ENCODE measurements at places on chromosomes 16 and 17.
A peak's percentile ranks its signal among the peaks of the same experiment; 100 is the strongest.

DNA sequence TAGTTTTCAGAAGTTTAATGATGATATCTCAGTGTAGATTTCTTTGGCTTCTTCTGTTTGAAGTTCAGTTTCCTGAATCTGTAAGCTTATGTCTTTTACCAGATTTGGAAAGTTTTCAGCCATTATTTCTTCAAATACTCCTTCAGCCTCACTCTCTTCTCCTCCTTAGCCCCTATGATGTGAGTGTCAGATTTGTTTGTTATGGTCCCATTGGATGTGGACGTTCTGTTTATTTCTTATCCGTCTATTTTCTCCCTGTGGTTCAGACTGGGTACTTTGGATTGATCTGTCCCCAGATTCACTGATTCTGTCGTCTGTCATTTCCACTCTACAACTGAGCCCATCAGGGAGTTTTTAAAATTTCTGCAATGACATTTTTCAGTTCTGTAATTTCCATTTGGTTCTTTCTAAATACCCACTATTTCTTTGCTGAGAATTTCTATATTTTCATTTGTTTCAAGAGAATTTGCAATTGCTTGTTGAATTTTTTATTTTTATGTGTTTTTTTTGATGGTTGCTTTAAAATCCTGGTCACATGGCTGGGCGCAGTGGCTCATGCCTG is 110.9 kb downstream of the SEC14L1 start:
- no peak for DNase-seq

GRCh38 chr17:57670769-57671569 is 74.1 kb downstream of the CCDC182 start:
- DNase-seq: no peak

- no peak for DNase-seq
Measured at GRCh38 chr16:87864331-87864989, 4.8 kb downstream of the SLC7A5 start.

- no peak for DNase-seq
Measured at GRCh38 chr17:19753051-19753509, 5.0 kb upstream of the ALDH3A1 start.

GRCh38 chr17:18974407-18975149 is 22.6 kb downstream of the SLC5A10 start:
- no peak for DNase-seq

DNA sequence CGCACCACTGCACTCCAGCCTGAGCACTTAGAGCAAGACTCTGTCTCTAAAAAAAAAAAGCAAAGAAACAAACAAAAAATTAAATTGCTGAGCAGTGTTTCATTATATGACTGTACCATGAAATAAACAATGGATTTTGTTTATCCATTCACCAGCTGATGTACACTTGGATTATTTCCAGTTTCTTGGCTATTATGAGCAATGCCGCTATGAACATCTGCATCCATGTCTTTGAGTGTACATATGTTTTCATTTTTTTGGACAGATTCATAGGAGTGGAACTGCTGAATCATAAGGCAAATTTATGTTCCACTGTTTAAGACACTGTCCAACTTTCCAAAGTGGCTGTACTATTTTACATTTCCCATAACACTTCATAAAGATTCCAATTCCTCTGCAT is 8.0 kb downstream of the RNF157 start:
- DNase-seq: no peak

DNA sequence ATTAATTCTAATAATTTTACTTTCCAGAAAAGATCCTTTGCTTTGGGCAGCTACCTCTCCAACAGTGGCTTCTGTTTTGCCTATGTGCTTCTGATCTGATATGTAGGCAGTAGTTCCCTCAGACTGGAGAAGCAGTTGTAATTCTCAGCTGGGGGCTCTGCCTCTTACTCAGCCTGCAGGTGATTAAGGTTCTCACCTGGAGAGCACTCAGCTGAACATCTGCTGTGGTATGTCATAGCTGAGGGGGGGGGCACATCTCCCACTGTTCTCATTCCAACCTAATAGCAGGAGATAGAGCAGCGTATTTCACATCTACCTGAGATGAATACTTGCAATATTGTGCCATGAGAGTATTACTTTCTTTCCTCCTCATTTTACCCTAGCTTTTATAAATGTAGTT is 511.9 kb upstream of the CDH8 start:
- no peak for DNase-seq

- DNase-seq: no peak
Measured at GRCh38 chr17:81453712-81454111, 58.5 kb downstream of the BAHCC1 start.

- no peak for DNase-seq
Measured at GRCh38 chr17:37083456-37083855, 134.7 kb downstream of the AATF start.

DNA sequence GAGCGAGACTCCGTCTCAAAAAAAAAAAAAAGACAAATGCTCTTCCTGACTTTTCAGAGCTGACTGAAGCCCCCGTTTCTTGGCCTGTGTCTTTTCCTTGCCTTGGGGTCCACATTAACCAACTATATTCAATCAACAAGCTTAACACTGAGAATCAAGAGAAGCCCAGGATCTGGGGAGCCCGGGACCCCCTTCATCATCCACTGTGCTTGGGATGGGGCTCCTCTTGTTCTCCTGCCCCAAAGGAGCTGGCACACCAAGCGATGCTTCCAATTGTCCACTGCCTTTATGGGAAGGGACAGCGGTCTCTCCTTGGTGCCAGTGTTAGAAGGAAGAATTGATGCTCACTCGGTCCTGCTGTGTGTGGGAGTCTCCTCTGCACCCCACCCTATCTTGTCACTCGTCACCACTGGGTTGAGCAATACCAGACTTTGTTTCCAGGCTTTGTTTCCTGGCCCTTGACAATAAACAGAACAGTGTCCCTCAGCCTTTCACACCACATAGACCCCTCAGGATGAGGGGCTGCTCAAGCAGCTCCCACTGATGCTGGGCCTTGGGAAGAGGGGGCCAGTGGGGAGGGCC is 146.7 kb downstream of the KCNJ12 start:
- no peak for DNase-seq

DNA sequence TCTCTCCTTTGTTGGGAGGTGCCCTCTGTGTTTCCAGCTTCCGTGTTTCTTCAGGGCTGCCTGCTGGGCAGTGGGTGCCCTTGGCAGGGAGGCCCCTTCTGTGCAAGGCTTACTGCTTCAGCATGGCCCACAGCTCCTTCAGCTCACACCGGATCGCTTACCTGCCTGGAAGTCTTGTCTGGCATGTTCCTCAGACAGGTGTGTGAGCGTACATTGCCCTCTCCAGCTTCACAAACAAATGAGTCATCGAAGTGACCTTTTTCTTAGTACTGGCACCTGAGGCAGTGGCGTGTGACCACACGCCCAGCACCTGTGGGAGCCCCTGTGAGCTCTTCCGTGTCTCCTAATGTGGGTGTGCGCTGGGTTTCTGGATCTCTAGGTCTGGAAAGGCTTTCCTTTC is 3.5 kb downstream of the RAB40C start:
- no peak for DNase-seq

DNA sequence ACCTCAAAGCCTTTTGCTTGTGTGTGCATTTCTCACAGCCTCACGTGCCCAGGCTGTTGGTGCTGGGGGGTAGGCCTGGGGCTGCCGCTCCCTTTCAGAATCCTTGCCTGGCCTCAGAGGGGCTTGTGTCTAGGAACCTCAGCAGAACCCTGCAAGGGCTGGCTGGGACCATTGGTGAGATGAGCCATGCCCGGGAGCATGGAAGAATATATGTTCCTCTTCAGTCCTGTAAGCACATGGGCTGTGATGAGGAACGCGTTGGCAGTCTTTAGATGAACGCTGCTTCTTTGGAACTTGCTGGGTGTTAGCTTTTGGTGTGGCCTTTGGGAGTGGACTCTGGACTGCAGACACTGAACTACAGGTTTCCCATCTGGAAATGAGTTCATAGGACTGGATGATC is 32.0 kb upstream of the SLC5A10 start:
- DNase-seq: no peak

DNA sequence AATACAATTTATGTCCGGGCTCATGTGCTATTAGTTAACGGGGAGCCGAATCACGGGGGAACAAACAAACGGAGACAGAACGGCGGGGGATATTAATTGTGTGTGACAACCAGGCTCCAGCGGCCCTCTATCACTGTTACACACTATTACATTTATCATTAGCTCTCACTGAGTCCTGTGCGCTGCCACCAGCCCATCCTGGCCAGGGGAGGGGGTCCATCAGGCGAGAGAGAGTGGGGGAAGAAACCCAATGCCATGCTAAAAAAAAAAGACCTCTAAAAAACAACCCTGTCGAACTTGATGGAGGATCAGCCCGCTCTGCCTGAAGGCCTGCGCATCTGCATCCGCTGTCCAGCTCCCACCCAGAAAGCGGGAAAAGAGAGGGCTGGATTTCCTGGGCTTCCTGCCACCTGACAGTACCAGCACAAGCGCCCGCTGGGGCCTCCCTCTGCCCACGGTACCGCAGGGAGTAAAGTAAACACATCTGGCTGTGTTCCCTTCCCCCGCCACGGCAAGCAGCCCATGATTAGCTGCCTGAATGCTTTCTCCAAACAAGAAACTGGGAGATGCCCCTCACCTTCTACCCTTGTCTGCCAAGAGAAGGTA is 41.7 kb downstream of the PIPOX start:
- DNase-seq: no peak

- no peak for DNase-seq
Measured at GRCh38 chr16:77500286-77500598, 65.4 kb upstream of the ADAMTS18 start.

DNA sequence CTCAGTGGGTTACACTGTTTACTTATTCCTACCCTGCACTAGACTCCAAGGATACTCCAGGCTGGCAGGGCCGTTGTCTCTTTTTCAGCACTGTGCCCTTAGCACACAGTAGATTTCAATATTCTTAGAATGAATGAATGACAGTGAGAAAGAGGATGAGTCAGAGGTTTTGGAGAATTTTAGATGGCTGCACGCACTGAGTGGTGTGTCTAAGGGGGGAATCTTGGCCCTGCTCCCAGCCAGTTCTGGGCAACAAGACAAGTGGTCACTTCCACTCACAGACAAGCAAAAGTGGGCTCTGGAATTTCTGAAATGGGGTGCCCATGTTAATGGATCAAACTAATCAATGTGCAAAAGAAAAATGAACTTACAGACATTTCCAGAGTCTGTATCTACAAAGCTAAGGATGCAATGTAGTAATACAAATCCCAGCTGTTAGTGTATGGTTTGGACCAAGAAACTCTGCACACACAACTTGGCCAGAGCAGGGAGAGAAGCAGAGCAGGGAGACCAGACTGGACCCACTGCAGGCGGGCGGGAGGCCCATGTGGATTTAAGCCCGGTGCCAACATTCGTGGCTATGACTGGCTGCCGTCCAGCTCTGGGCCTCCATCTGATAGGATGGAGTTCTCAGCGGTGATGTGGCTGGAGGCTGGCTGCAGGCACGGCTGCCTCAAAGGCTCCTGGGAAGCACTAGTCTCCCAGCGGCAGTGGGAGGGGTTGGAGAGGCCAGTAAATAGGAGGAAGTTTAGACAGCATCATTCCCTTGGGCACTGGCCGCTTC is 95.6 kb upstream of the CDYL2 start:
- peak; percentile 87 for DNase-seq

GRCh38 chr16:81461766-81462165 is 17.2 kb downstream of the CMIP start:
- no peak for DNase-seq

DNA sequence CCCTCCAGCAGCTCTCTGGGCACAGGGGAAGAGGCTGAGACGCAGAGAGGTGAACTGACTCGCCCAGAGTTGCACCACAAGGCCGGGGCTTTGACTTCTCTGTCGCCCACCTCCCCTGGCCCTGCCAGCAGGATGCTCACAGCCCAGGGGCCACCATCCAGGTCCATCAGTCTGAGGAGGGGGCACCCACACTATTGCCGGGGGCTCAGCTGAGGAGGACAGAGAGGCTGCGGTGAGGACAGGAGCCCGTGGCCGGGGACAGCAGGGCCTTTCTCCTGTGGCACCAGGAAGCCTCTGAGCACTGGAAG is 32.6 kb downstream of the KDM8 start:
- no peak for DNase-seq

- DNase-seq: no peak
Measured at GRCh38 chr17:59858167-59858816, 34.5 kb downstream of the TUBD1 start.

DNA sequence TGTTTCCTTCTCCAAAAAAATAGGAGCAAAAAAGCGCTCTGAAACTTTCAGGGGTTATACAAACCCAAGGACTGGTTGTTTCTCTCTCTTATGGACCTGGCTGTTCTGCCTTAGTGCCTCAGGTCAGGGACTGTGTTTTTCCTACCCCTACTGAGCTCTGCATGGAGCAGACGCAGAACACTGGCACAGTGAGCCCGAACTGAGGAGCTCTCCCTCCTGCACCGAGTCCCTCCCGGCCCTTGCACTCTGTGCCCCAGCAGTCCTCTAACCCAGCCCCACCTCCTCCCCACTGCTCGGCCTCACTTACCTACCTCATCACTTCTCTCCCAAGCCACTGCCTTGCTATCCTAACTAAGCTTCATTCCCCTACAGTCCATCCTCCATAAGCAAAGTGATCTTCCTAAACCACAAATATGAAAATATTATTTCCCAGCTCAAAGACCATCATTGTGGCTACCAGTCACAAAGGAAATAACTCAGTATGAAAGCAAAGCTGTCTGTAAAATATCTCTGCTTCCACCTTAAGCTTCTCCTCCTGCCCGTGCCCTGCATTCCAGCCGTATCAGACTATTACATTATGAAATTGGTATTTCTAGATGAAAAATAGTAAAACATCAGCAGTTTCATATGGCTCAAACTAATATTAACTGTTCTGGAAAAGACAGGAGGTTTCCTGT is 13.6 kb downstream of the MEIOB start:
- DNase-seq: peak; percentile 4

DNA sequence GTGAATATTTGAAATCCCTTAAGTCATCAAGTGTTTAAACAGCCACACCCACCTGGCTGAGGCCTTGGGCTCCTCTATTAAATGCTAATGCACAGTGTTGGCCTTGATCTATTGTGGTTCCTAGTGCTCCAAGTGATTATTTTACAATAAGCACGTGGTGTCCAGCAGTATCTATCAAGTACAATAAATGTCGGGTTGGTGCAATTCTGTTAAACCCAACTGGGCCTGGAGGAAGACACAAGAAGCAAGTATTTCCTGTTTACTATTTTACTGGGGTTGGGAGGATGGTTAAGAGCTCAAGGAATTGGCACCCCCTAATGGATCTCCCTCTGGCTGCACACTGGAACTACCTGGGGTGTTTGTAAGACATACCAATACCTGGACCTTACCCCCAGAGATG is 72.1 kb upstream of the HNF1B start:
- no peak for DNase-seq

GRCh38 chr17:50345432-50346312 is at the start of gene XYLT2:
Gene XYLT2, plus strand, starts transcription at chr17:50346126. Its CDS starts 15 bp downstream, at chr17:50346141.
- DNase-seq: peak; percentile 42

DNA sequence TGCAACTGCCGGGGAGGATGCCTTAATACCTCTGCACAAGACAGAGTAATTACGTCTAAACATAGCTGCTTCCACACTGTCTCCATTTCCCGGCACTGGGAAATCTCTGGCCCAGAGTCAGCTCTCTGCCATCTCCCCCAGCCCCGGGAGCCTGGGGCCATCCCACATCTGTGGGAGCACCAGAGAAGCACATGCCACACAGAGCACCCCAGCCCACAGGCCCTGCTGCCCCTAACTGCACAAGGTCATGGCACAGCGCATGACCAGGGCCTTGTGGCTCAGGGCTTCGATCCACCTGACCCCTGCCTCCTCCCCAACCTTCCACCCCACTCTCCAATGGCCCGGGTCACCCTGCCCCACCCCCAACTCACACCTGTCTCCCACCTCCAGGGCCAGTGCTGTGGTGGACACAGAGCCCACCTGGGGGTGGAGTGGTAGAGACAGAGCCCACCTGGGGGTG is 36.6 kb upstream of the RBFOX3 start:
- no peak for DNase-seq

All from astrocyte of the cerebellum (primary cell).